ENCODE measurements at places on chromosomes 3 and 15.

DNA sequence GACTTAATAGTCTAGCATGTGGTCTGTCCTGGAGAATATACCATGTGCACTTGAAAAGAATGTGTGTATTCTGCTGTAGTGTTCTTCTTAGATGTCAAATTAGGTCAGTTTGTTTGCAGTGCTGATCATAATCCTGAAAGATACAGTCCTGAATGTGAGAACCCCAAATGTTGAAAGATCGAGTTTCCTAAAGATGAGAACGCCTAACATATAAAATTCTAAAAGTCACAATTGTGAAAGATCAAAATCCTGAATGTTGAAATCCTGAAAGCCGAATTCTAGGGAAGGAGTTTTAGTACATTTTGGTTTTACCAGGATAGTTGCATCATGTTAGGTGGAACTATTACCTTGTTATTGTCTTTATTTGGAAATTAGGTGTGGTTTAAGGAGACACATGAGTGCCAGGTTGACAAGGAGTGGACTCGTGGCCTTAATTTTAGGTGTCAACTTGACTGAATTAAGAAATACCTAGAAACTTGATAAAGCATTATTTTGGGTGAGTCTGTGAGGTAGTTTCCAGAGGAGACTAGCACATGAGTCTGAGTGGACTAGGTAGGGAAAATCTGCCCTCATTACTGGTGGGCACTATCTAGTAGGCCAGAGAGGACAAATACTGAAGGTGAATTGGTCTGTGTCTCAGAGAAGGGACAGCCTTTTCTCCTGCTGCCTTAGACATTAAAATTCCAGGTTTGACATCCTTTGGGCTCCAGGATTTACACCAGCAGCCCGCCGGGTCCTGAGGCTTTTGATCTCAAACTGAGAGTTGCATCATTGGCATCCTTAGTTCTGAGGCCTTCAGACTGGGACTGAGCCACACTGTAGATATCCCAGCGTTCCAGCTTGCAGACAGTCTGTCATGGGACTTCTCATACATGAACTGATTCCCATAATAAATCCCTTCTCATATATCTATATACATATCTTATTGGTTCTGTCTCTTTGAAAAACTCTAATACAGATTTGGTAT is 77.1 kb downstream of the LRRC28 start:
- no peak for DNase-seq

DNA sequence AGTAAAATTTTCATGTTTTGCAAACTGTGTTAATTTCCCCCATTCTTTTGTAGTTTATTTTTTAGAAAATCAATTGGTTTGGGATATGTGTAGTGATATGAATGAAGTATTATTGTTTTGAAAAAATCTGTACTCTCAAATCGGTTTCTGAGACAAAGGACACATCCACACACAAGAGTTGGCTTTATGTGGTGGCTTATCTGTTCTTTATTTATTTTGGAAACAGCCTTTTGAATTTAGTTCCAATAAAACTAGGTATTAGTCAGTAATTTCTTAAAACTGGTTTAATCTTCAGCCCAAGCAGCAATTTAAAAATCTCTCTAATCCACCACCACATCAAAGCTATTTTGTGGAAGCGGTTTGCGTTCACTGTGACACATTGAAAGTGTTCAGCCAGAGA is 741.5 kb upstream of the GRM7 start:
- DNase-seq = no peak

GRCh38 chr15:82951472-82952157 is 905 bp downstream of the HOMER2 start:
- no peak for DNase-seq

DNA sequence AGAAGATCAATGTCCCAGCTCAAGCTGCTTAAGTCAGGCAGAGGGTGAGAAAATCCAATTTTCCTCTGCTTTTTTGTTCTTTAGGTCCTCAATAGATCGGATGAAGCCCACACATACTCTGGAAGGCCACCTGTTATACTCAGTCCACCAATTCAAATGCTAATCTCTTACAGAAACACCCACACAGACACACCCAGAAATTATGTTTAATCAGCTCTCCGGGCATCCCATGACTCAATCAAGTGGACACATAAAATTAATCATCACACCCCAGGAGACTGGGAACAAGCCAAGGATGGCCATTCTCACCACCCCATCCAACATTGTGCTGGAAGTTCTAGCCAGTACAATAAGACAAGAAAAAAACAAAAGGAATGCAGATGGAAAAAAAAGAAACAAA is 67.8 kb upstream of the SLC24A5 start:
- no peak for DNase-seq
